ENCODE measurements at places on chromosomes 2 and 18.
A peak's percentile ranks its signal among the peaks of the same experiment; 100 is the strongest.

GRCh38 chr2:153575171-153575853 is 96.8 kb upstream of the RPRM start:
- no peak for DNase-seq

DNA sequence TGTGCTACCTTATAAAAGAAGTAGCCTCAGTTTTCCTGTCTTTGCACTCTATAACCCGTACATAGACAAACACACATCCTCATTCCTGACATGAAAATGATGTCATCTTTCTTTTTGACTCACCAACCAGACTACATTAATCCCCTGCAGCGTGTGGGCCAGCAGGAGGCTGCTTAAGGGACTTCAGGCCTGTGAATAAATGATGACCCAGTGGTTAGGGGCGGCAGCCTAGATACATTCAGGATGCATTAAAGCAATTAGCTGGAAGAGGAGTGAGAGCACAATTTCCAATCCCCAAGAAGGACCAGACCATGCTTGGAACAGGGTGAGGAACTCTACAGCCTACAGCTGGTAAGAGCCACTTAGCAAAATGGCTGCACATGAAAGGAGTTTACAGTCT is 57.3 kb upstream of the KLF7 start:
- DNase-seq = no peak

GRCh38 chr2:20049637-20050036 is 1.8 kb downstream of the LAPTM4A start:
- no peak for DNase-seq

DNA sequence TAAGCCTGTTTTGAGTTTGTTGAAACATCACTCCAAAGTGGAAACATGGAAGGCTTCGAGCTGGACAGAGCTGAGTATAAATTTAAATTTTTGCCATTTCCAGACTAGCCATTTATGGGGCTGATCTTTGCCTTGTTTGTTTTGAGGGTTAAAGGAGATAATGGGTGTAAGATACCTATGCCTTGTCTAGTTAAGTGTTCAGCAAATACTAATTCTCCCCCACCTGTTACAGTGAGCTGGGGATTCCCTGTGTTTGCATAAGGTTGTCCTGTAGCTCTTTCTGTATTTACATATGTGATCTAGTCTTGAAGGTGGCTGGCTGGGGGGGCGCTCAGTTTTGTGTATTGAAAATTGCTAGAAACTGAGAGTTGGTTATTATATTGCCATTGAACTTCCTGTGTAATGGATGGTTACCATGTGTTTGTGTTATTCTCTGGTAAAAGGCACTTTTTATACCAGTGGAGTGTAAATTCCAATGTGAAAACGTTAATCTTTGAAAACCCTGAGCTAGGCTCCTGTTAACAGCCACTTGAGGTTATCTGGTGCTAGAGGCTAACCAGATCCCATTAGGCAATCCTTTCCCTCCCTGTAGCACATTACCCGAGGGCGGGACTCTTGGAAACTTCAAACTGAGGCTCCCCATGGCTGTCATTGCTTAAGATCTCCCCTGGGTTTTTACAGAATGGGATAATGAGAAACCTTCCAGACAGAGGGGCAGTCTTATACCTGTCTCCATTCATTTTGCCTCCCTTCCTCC is 26.7 kb downstream of the TANC1 start:
- DNase-seq = no peak

DNA sequence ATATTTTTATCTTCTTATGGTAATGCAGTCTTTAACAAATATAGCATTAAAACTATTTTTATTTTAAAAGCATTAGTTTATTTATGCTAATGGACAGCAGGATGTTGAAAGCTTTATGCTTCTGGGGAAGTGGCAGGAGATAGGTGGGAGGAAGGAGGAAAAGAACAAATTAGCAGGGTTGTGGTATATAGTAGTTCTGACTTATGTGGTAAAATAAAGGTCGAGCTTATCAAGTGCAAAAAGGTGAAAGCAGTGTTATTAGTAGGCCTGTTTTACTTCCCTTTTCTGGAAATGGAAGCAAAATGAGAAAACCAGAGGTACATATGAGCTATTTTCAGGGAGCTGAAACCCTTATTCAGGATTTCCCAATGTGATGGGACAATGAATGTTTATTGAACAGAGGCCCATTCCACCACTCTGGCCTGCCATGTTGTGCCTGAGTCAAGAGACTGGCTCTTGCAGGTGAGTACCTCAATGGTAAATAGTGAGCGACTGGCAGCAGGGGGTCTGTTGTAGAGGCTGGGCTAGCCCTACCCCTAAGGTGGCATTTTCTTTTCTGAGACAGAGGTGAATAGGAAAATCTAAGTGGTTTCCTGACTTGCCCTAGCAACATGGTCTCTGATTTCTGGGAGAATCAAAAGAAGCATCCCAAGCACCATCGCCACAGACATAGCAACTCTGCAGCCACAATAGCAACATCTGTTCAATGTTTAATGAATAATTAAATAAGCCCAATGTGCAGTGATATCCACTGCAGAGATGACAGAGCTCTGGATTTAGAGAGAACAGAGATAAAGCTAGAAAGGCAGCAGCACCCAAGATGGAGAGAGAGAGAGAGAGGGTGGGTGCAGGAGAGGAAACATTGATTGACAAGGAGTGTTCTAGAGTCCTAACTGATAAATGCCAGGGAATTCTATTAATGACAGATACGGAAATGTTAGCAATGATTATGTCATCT is 119.7 kb downstream of the UPP2 start:
- peak; percentile 13 for DNase-seq

- no peak for DNase-seq
Observed at GRCh38 chr2:110107092-110108079, 8.2 kb downstream of the MALL start.

- DNase-seq = no peak
Observed at GRCh38 chr2:172655091-172655837, 80.4 kb upstream of the RAPGEF4 start.
